DMS 273 treated with DMSO at 0.1 percent for 48 hours (cell line): ENCODE measurements at places on chromosomes 12 and 14.

DNA sequence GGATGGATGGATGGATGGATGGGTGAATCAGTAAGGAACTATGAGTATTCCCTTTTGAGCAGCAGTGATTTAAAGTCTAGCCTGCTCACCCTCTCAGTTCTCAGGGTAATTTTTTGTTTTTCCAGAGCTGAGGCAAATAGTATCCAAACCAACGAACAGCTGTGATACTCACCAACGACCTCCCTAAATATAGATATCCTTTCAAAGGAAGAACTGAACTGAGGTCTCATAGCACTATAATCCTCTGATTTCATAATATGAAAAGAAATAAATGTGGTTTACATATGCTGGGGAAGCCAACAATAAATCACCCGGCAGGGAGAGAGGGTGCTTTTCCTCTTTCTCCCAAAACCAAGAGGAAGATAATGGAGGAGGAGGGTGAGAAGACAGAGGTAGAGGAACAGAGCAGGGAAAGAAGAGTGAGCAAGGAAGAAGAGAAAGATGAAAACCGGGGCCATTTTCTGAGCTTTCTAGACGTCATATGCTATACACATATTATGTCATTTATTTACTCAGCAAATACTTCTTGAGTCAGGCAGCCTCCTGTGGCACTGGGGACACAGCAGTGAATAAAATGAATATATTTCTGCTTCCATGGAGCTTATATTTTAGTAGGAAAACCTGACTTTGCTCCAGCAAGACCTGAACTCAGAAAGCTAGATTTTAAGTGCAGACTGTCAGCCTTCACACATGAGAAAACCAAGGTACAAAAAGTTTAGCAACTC is 710.7 kb upstream of the TBX3 start:
- no peak for DNase-seq

GRCh38 chr12:12387501-12387900 is 30.6 kb downstream of the BORCS5 start:
- DNase-seq: no peak

DNA sequence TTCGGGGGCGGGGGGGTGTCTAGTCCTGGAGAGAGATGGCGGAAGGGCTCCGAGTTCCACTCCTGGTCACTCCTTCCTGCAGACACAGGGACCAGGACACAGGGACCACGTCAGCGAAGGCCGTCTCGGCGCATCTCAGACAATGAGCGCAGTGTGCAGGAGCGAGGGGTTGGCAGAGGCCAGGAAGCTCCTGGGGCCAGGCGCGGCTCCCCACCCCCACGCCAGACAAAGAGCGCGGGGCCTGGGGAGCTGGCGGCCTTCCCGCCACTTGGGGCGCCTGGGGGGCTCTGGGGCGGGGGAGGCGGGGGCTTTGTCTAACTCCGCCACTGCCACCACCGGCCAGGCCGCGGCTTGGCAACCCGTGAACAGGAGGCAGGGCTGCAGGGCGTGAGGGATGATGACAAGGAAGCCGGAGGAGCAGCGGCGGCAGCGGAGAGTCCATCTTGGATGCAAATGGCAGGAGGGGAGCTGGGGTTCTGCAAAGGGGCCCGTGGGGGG is 2.2 kb downstream of the CDK2AP1 start:
- no peak for DNase-seq

DNA sequence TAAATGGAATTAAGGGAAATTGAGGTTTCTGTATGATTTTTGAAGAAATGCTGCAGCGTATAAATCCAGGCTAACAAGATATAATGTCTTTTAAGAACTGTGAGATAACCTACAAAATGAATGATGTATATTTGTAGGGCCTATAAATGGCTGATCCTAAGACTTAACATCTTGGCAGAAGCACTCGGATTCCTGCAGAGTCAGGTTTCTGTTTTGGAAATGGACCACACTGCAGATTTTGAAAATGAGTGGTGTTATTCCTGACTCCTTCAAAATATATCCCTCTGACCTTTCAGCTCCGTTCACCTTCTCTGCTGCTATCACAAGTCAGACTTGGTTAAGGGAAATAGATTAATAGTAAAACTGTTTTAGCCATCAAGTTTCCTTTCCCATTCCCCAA is 5.0 kb downstream of the TIGAR start:
- no peak for DNase-seq

DNA sequence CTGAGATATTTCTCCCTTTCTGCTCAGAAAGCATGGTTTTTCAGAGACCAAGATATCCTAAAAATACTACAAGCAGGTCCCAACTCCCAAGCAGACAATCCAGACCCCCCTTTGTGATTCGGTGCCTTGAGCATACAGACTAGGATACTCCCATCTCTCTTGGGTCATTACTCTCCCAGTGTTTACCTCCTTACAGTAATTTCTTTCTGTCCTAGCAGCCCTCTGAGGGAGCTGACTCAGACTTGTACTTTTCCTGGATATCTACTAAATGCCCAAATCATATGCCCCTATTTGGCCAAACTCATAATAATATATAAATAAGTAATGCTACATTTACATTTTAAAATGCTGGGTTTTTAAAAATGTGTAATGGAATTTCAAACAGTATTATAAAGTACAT is 355.6 kb downstream of the LRIG3 start:
- DNase-seq: no peak

DNA sequence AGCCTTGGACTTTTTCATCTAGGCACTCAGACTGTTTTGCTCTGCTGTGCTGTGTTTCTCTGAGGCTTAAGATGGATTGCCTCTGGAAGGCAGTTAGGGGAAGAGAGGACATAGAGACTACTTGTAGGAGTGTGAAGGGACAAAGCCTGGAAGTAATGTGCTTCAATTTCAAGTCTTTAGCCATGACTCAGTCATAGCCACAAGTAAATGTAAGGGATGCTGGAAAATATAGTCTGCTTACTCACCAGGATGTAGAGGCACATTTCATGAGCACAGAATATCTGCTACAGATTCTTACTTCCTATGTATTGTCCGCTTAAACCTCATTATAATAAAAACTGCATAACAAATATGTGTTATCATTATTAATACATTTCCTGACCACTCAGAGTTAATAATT is 794.3 kb upstream of the NOVA1 start:
- no peak for DNase-seq

DNA sequence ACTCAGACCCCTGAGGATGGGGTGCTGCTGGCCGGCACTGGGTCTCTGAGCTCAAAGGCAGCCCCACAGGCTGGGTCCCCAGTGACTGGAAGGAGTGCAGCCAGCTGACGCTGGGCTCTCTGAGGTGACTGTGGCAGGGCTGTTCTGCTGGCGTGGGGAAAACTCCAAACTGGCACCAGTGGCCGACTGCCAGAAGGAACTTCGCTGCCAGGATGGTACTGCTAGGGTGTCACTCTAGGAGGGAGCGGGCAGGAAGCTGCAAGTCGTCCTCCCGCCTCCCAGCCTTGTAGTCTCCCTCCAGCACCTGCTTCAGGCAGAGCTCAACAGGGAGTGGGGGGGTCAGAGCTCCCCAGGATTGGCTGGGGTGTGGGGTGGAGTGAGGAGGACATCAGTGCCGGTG is 41.3 kb downstream of the CDC42BPB start:
- no peak for DNase-seq

DNA sequence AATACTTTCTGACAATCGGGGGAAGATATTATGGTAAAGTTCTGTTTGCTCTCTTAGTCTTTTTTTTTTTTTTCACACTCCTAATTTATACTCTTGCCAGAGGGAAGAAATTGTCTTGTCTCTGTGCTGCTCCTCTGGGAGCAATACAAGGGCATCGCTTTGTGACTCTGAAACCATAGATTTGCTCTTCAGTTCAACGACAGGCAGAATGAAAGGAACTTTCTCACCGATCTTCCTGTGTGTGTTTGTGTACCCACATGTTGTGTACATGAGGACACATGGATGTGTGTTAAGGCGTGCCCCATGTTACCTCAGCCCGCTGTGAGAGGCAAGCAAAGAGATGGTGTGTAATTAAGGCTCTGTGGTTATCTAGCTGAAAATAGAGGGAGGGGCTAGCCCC is 457.6 kb downstream of the EGLN3 start:
- DNase-seq: no peak

DNA sequence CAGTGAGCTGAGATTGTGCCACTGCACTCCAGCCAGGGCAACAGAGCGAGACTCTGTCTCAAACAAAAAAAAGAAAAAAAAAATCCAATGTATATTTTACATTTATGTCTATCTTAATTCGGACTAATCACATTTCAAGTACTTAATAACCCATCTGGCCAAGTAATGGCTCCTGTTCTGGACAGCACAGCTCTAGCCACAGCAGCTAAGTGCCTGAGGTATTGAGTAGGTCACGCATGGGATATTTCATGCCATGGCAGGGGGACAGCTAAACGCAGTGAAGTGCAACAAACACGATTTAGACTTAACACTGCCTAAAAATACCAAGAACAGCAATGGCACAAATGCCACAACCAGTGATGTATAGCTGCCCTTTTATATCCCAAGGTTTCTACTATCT is 8.0 kb downstream of the BAZ1A start:
- no peak for DNase-seq

DNA sequence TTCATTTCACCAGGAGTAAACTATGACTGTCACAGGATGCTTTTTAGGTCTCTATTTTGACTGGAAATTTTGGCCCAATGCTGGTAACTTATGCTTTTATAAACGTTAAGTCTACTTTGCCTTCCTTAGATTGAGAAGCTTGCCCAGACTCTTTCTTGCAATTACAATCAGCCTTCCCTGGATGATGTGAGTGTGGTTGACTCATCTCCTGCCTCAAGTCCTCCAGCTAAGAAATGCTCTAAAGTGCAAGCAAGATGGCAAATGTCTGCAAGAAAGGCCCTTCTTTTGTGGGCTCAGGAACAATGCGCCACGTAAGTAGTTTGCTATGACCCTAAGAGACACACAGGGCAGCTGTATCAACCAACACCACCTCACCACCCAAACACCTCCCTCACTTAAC is 96.9 kb downstream of the SYNE2 start:
- DNase-seq: no peak

GRCh38 chr12:64268409-64268808 is 46.3 kb upstream of the KICS2 start:
- DNase-seq: no peak
